AG04450 (cell line): ENCODE measurements at places on chromosomes 12 and 14.

- no peak for DNase-seq
Measured at GRCh38 chr12:16003460-16003859, 92.3 kb downstream of the DERA start.

DNA sequence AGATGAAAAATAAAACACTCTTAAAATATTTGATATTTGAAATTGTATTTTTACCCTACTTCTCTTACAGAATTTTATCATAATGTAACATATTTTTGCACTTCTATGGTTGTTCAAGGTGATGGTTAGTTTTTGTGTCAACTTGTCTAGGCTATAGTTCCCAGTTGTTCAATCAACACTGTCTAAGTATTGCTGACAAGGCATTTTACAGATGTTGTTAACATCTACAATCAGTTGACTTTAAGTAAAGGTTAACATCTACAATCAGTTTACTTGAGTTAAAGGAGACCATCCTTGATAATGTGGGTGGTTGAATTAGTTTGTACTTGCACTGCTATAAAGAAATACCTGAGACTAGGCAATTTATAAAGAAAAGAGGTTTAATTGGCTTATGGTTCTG, 206.5 kb downstream of the AEBP2 start:
- DNase-seq: no peak

DNA sequence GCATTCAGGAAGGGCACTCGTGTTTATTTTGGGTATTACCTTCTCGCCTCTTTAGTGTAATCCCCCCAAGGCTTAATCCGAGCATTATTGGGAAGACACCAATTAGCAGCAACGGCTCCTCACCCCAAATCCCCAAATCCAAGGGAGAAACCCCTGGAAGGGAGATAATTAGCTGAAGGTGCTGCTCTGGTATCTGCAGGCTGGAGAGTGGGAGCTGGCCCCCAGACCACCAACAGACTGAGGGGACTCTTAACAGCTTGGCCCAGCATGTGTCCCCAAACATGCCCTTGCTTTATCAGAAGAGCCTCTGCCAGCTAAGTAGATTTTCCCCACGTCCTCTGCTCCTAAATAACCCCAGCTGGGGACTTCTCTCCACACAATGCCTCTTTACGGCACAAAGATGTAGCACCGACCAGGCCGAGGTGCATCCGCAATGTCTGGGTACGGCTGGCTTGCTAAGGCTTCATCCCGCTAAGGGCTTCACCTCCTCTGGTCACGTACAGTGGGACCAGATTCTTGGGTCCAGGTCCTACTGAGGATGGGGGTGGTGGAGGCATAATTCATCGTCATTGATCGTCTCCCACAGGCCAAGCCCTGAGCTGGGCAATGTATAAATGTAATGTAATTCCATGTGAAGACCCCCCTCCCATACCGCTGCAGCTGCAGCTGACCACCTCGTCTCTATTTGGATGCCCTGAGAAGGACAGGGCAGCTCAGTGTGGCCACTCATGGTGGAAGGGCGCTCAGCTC, 123.7 kb upstream of the GSC start:
- DNase-seq: no peak

GRCh38 chr12:11780521-11781101, 131.1 kb downstream of the ETV6 start:
- DNase-seq: no peak

DNA sequence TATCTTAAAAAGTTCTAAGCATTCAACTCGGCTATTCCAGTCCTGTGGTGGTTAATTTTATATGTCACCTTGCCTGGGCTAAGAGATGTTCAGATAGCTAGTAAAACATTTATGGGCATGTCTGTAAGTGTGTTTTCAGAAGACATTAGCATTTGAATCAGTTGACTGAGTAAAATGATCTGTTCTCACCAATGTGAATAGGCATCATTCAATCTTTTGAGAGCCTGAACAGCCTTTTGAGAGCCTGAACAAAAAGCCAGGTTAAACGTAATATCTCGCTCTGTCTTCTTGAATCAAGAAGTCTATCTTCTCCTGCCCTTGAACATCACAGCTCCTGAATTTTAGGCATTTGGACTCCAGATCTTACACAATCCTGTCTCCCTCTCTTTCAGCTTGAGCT, 1266.1 kb downstream of the LRFN5 start:
- DNase-seq: no peak

DNA sequence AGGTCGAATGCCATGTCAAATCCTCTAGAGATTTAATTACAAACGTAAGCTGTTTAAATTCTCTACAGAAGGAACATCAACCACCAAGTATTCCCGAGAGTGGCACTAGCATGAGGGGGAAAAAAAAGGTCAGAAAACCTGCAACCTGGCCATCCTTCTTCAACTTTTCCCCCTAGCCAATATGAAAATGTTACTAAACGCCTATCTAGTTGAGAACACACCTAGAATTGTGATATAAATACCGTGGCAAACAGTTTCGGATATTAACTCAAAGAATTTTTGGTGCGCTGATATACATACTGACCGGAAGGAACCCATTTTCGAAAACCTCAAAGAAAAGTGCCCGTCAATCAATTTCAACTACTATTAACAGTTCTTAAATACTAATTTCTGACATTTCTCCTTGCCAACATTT, 1.8 kb downstream of the HNRNPC start:
- DNase-seq: no peak

GRCh38 chr14:92400579-92401444, 77.8 kb downstream of the SLC24A4 start:
- no peak for DNase-seq

GRCh38 chr12:2583091-2583497, 211.7 kb upstream of the FKBP4 start:
- no peak for DNase-seq

DNA sequence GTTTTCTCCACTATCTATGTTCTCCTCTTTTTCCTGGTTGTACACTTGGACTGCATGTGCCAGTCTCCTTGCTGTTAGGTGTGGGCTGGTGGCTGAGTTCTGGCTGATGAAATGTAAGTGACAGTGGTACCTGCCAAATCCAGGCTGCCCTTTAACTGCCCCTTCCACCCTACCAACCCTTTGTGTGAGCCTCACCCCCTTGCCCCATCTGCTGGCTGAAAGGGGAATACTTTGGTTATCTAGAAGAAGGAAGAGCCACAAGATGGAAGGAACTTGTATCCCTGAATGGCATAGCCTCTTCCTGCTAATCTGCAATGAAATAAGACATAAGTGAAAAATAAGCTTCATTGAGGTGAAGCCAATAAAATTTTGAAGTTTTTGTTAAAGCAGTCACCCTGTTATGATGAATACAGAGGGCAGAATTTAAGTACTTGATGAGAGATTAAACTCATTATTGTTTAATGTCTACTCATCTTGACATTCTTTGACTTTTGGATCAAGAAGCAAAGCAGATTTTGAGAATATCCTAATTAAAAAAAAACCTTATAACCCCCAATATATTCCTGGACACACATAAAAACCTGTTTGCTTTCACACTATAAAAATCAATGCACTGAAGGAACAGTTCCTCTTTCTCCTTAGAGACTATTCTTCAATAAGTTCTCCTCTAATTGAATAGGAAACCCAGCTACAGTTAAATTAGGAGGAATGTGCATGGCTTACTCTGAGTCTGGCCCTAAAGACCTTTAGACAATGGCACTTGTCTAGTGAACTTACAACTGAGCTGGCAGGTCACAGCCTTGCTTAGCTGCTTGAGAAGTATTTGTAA, 262.6 kb upstream of the BTG1 start:
- no peak for DNase-seq

GRCh38 chr12:108586306-108586705, 11.6 kb downstream of the TMEM119 start:
- no peak for DNase-seq

DNA sequence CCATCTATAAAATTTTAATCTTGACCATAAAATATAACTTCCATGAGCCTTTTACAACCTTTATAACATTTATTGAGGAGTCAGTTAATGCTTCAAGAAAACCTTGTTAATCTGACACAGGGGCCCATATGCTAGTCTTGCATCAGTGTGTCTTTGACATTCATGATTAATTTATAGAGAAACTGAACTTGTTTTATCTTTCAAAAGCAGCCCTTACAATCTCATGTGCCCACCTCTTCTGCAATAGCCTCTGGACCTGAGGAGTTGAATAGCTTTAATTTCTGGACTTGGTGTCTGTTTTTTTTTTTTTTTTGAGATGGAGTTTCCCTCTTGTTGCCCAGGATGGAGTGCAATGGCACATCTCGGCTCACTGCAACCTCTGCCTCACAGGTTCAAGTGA, 8.6 kb upstream of the LPCAT3 start:
- DNase-seq: no peak
